ENCODE measurements at places on chromosomes 3 and 15.

DNA sequence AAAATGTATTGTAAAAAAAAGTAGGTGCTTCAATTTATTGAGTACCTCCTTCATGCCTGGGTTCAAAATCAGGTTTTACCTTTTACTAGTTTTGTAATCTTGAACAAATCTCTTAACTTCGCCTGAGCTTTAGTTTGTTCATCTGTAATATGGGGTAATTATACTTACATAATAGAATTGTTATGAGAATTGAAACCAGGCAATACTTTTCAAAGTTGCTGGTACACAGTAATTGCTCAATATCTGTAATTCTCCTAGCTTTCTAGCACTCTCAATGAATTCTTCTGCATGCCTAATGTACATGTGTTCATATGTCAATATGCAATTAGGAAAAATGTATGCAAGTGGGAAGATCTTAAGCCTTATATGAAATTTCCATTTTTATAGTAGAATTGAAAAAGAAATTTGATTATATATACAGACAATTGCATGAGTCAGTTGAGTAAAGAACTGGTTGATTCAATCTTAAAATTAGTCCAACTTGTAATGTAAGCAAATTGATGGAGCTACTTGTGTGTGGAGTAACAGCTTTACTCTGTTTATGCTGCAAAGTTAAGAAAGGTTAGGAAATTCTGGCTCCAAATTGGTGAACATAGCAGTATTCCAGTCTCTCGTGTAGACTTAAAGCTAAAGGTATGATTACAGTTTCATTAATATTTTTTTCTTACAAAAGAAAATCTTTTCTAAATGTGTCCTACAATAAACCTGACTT lies 4.1 kb downstream of the TNFSF10 start:
- no peak for DNase-seq

DNA sequence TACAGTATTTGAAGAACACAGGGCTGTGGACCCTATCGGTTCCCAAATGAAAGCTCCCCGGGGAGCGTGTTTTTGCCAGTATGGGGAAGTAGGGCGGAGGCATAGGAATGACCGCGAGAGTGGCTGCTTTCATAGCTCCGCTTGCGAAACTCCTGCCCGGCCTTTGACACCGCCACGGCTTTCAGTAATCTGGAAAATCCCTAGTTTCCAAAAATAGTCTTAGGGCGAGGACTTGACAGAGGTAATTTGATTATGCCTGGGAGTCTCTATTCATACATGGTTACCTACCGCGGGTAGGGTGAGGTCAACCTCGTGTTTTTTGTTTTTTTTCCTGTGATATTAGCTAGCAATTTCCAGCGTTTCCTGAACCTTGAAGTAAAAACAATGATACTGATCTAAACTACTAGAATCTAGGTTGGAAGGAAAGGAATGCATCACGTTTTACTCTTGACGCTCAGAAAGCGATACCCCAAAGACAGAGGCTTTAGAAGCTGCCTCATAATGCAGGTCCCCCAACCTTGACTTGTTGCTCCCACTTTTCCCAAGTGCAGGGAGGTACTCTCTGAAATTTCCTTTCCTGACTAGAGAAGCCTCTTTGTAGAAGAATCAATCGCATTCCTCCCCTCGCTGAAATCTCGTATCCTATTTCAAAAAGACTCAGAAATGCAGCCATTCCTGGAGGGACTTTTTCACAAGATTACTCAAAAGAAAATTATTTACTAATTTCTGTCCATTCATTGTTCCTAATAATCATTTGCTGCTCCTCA lies 894 bp upstream of the CCNL1 start:
- DNase-seq: peak; percentile 22

GRCh38 chr3:46909535-46910161 lies 32.1 kb downstream of the PTH1R start:
- DNase-seq: peak; percentile 97

- no peak for DNase-seq
Observed at GRCh38 chr3:154314152-154314551, 10.1 kb downstream of the DHX36 start.

DNA sequence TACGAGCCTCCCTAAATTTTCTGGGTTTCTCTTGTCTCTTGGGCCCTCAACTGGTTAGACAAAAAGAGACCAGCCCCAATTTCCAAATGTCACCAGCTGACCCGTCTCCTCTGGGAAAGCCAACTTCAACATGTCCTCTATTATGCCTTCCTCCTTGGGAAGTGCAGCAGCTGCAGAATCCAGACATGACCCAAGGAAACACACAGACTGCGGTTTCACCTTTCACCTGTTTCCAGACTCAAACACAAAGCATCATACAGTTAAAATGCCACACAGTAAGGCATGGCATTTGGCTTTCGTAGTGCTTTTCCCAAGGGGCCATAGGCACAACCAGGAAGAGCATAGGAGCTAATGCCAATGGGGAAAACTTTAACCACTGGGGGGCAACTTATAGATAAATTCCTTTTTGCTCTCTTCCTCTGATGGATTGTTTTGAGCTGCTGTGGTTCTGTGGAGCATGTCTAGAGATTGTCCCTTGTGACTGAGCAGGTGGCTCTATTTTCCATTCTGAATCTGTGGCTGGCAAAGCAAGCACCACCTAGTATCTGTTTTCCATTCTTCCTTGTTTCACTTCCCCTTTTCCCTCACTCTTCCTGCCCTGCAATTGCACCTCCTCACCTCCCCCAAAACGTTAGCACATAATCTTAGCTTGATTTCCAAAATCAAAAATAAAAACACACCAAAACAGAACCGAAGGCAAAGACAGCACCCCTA lies 49.3 kb downstream of the HHLA2 start:
- no peak for DNase-seq

DNA sequence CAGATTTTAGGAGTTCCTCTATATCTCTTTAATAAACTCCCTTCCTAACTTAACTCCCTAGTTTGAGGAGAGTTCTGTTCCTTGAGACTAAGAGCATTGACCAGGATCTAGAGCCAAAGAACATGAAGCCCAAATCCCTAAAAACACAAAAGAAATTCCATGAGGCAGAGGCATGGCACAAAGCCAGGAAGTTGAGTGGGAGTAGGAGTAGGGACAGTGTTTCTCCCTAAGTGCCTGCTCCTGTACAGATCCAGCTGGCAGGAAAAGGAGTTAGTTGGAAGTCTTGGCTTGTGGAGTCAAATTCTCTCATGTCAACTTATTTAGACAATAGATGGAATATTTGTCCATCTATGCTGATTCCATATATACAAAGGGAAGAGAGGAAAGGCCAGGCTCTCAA lies 11.4 kb downstream of the ACTC1 start:
- no peak for DNase-seq

DNA sequence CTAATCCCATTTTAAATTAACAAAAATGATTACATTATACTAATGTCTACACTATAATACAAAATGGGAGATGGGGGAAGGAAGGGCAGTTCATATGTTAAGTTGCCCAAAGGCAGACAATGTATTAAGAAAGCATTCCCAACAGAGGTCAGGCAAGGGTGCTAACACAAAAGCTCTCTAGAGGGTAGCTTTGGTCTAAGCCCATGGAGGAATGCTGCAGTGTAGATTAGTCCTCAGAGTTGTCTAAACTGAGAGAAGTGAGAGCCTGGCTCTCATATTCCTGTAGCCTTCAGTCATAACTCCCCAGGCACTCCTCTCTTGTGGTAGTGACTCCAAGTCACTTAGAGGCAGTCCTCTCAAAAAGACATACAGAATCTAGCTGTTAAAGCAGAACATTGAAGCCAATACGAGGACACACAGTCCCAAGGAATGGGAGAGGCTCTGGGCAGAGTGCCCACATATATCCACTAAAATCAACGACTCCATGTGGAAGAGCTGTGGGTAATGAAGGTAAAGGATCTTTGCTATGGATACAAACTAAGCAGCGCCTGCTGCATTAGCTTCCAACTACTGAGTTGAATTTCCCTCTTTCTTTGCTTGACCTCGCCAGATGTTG lies 14.5 kb downstream of the NEK10 start:
- peak; percentile 17 for DNase-seq

- no peak for DNase-seq
Observed at GRCh38 chr3:43857361-43858293, 166.9 kb downstream of the ABHD5 start.

DNA sequence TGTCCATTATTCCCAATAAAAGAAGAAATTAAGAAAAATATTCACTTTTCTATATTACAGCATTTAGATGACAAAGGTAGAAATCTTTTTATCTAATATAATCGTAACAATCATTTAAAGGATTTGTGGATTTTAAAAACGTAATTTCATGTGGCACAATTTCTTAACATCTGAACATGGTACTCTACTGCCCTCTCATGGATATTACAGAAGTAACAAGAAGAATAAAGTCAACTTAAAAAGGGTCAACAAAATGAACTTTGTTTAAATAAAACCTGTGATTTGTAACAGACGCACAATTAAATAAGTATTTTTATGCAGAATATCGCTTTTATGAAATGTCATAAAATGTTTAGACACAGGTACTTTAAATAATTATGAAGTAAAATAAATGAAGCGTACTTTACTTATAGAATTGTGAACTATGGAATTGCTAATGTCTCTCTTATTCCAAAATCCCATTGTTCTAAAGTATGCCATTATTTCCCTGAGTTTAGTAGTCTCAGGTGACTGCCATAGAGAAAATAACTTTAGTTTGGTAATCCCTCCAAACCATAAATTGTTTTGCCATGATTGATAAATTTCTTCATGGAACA lies 366.8 kb upstream of the ZNF385D start:
- DNase-seq: peak; percentile 21

DNA sequence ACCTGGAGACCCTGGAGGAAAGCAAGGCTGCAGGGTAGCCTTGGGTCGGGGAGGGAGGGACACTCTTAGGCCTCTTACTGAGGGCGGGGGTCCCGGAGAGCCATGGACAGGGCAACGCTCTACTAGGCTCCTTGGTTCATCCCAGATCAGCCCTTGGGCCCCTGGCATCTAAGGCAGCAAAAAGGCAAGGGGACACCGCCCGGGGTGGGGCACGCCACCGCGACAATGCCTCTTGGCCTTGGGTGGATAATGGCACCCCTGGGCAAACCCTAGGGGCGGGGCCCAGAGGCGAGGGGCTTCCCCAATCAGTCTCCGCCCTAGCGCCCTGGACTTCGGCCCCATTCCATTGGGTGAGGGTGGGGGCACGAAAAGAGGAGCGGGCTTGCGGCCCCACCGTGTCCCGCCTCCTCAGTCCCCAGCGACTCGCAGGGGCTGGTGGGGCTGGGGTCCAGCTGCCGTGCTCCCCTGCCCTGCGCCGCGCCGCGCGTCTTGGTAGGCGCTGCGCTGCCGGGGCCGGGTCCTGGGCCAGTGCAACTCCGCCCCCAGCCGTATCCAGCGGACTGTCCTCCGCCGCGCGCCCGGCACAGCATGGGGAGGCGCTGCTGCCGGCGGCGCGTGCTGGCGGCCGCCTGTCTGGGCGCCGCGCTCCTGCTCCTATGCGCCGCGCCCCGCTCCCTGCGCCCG lies at the start of gene CHST13:
Gene CHST13, plus strand, starts transcription at position 411 of the 684 bp plus-strand sequence. Its CDS starts 178 bp downstream, at position 589.
- DNase-seq: peak; percentile 89

DNA sequence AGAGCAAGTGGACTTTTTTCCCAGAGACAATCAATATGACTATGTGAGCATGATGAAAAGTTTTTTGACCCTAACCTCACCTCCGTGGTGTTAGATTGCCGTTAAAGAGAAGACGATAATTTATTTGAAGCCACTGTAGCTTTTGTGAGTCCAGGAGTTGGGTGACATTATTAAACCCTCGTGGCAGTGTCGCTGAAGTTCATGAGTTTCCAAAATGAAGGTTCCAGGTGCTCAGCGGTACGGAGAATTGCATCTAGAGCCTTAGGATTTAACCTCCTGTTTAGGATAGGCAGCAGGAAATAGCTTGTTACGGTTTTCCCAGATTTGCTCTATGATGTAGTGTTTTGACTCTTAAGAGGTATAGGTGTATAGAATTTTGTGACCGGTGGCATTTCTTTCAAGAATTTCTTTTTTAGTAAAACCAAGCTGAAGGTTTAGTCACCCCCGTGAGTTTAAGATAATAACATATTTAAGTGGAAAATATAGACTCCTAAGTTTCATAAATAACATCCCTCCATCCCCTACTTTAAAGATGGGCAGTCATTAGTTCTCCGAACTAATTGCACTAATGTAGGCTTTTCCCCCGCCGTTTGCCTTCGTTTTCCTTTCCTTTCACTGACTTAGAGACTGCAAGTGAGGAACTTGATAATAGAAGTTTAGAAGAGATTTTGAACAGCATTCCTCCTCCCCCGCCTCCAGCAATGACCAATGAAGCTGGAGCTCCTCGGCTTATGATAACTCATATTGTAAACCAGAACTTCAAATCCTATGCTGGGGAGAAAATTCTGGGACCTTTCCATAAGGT lies 2.0 kb downstream of the SMC4 start:
- DNase-seq: no peak

- no peak for DNase-seq
Observed at GRCh38 chr3:43461345-43461744, 160.5 kb downstream of the ANO10 start.

GRCh38 chr3:188509316-188509715 lies 355.4 kb downstream of the LPP start:
- DNase-seq: no peak

DNA sequence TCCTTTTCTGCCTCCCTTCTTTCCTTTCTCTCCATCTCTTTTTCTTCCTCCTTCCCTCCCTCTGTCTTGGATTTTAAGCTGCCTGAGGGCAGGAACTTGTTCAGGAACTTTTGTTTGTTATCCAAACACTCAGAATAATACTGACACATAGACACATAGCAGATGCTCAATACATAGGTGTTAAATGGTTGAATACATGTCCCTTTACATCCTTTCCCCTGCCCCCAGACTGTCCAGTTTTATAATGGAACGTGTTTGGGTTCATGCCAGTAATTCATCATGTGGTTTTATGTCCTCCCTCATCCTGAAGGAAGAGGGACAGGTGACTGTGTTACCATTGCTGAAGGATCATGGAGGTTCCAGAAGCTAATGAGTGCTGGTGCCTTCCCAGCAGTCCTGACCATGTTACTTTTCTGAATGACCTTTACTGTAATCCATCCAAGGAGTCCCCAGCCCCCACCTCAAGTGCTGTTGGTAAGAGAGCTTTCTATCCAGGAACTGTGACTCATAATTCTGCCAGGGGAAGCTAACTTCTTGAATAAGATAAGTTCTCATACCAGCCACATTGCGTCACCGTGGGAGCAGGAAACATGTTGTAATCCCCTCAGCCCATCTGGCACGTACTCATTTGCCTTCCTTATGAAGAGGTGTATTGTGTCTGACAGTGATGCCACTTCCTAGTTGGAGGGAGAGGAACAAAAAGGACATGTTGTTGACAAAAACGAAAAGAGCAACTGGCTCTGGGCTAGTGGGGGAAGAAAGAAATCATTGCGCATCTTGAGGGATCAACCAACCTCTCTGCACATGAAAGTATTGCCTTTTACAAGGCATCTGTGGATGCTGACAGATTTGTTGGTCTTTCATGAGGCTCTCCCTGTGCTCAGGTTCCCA lies 52.4 kb downstream of the IL1RAP start:
- peak; percentile 16 for DNase-seq

- DNase-seq: peak; percentile 95
Observed at GRCh38 chr15:29103824-29104565, 165.6 kb downstream of the NSMCE3 start.

GRCh38 chr15:90266485-90266884 lies 1.0 kb downstream of the NGRN start:
- DNase-seq: no peak
